Daoy (cell line): ENCODE measurements at places on chromosomes 3 and 15. TPM values are rescaled to one million over a fixed set of nuclear protein-coding genes. Genes with fewer than 3 reads are reported as not detected.

The ROPN1 gene
- not detected in 2 replicates for total RNA-seq

The GUCA1C gene
- total RNA-seq, result not detected in 2 replicates

The LSAMP gene
- 7.1 and 17.6 TPM in 2 replicates for total RNA-seq

DNA sequence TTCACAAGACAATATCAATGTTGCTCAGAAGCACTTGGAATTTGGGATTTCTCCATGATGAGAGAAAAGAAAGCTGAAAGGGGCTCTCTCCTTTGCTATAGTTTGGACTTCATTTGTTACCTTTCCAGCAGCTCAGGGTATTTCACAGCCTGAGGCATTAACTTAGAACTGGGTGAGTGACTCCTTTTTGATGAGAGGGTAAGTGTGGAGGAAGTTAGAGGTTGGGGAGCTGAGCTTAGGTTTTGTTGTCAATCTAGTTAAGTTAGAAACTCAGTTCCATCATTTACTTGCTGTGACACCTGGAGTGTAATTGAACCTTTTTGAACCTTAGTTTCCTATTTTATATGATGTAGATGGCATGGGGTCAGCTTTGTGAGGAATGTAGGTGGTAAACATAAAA lies 359.1 kb downstream of the PDCD6IP start:
- no peak for DNase-seq

DNA sequence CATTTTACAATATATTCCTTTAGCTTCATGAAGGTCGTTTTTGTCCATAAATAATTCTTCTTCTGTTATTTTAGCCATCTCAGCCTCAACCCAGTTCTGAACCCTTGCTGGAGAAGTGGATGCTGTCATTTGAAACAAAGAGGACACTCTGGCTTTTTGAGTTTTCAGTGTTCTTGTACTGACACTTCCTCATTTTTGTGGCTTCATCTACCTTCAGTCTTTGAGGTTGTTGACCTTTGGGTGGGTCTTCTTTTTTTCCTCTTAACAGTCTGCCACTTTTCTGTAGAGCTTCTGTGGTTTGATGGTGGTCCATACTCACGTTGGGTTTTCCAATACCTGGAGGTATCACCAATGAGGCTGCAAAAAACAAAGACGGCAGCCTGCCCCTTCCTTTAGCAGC lies 650.9 kb downstream of the PDCD6IP start:
- no peak for DNase-seq

- DNase-seq, result no peak
Measured at GRCh38 chr15:53548236-53548635, 211.2 kb downstream of the WDR72 start.

- DNase-seq, result peak; percentile 5
Measured at GRCh38 chr3:110318108-110318507, 753.5 kb upstream of the NECTIN3 start.
